Pulmonary artery endothelial cell (primary cell): ENCODE measurements at places on chromosomes 13 and 19. TPM values are rescaled to one million over a fixed set of nuclear protein-coding genes. Genes with fewer than 3 reads are reported as not detected.

DNA sequence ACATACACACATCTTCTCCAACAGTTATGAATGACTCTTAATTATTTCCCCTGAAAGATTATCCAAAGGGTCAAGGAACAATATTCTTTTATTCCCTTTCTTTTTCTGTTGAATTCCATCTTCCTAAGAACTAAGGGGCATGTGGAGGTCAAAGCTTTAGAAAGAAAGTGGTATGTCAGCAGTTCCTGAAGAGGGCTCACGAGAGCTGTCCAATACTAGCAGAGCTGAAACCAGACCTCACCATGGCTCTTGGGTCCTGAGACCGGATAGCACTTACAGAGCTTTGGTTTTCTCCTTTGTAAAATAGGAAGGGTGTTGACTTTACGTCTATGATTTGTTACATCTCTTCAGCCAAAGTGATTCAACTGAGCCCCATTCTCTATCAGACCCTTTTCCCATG, 109.8 kb upstream of the FREM2 start:
- DNase-seq = no peak

Gene GADD45GIP1
- total RNA-seq = 27.3 and 33.3 TPM in 2 replicates

Gene CACNA1A
- 0.04 and 0.07 TPM in 2 replicates for total RNA-seq

DNA sequence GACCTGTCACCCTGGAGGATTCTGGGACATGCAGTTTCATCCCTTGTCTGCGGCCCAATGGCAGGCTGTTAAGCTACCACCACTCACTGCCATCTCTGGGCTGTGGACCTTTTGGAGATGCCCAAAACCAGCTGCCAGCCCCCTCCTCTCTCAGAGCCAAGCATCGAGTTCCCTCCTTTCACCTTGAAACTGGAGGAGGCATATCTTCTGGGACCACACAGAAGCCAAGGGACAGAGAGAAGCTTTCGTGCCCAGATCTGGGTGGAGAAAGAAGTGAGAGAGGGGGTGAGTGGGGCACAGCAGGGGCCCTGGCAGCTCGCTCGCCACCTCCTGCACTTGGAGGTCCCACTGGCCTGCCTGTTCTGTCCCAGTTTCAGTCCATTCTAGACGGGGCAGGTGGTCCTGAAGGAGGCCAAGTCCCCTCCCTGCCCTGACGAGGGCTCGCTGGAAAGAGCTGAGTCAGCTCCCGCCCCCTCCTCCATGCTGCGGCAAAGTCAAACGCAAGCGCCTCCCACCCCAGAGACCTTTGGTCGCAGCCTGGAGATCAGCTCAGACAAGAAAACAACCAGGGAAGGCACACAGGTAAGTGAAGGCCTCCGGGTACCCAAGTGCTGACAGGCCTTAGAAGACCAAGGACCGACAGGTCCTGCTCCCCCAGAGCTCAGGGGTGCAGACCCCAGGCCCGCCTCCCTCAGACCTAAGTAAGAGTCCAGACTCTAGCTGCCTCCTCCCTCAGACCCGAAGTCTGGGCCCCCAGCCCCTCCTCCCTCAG, 3.8 kb downstream of the BCAT2 start:
- no peak for DNase-seq

- peak; percentile 92 for DNase-seq
Measured at GRCh38 chr19:45615795-45616703, 14.0 kb upstream of the GPR4 start.

Gene SRRM5
- total RNA-seq = 0.04 TPM in 1 of 2 replicates, not detected in the other

Gene NDUFA3
- 20.7 and 22.5 TPM in 2 replicates for total RNA-seq

DNA sequence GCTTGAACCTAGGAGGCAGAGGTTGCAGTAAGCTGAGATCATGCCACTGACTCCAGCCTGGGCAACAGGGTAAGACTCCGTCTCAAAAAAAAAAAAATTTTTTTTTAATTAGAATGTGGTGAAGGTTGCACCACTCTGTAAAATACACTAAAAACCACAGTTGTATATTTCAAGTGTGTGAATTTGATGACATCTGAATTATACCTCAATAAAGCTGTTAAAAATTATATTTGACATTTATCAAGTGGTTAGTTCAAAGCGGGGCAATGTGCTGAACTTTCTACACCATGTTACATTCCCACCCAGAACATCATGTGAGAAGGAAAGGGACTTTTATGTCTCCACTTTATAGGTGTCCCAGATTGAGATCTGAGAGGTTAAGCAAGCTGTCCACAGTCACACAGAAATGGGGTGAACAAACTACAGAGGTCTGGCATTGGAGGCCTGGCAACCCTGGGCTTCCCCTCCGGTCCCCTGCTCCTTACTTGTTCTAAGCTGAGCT, 5.9 kb upstream of the S1PR5 start:
- DNase-seq = no peak

Gene SIGLEC5
- not detected in 2 replicates for total RNA-seq

Gene CD70
- not detected in 2 replicates for total RNA-seq

- DNase-seq = no peak
Measured at GRCh38 chr13:112968910-112969691, at the start of gene MCF2L. Gene MCF2L (plus strand): TSS chr13:112969214. CDS start chr13:112969380, 166 bp downstream.

GRCh38 chr13:54633456-54633855, 1604.8 kb downstream of the OLFM4 start:
- DNase-seq = no peak
